EH (cell line): ENCODE measurements at places on chromosomes 11 and 22.

- no peak for DNase-seq
Observed at GRCh38 chr11:45431046-45432018, 145.2 kb upstream of the SYT13 start.

GRCh38 chr11:89421718-89422117 lies 69.5 kb downstream of the NOX4 start:
- DNase-seq, result no peak

- DNase-seq, result no peak
Observed at GRCh38 chr11:41950470-41951143, 491.2 kb upstream of the LRRC4C start.

- no peak for DNase-seq
Observed at GRCh38 chr11:44550123-44550522, 15.3 kb upstream of the CD82 start.

- no peak for DNase-seq
Observed at GRCh38 chr22:41779929-41780505, 20.5 kb upstream of the CCDC134 start.

GRCh38 chr11:16126362-16126761 lies 230.0 kb downstream of the SOX6 start:
- DNase-seq, result no peak

- no peak for DNase-seq
Observed at GRCh38 chr11:119134389-119134978, 13.1 kb downstream of the HINFP start.

DNA sequence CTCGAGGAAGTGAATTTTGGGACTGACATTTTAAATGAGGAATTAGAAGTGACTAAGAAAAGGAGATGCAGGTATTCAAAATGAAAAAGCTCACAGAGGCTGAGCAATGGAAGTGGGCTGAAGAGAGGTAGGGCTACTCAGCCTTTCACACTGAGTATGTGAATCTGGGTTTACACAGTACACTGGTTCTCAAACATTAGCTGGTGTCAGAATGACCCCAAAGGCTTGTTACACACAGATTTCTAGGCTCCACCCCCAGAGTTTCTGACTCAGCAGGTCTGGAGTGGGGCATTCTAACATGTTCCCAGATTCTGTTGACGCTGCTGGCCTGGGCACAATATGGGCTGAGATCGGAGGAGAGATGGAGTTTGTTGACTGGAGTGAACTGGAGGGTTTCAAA lies 32.8 kb downstream of the CADM1 start:
- peak; percentile 4 for DNase-seq

GRCh38 chr22:19612866-19613572 lies 88.8 kb upstream of the CLDN5 start:
- no peak for DNase-seq

DNA sequence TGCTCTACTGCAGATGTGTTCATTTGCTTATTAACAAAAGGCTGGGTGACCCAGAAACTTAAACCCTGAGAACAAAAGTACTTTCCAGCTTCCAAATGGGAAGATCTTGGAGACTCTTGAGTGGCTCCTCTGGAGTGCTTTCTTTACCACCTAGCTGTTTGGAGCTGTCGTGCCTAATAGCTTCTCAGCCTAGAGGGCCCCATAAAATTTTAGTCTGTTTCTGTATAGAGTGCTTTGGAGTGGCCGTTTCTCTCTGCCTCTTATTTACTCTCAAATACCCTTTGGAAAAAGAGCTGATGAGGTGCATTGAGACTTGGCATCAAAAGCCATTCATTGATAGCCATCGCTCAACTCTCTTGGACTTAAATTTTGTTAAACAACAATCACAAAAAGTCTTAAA lies 50.7 kb downstream of the ZNRF3 start:
- DNase-seq, result no peak

DNA sequence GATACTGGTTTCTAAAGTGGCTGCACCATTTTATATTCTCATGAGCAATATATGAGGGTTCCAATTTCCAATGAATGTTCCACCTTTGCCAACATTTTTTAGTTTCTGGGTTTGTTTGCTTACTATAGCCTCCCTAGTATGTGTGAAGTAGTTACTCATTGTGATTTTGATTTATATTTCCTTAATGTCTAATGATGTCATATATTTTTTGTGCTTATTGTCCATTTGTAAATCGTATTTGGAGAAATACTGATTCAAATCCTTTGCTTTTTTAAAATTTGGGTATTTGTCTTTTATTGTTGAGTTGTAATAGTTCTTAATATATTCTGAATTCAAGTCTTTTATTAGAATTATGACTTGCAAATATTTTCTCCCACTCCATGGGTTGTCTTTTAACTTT lies 161.0 kb upstream of the C11orf58 start:
- no peak for DNase-seq

DNA sequence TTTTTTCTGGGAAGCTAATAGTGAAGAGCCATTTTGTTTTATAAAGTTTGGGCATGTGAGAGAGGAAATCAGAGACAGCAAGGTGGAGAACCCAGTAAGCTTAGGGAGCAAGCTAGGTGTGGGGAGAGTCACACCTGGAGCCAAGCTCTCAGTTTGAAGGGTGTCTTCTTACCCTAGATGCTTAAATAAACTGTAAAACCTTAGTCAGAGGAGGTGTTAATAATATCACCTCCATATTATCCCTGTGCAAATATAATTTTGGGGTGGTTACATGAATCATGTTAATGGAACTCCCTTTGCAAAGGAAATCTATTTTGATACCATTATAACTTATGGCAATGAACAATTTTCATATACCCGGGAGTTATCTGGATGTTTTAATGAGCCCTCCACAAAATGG lies 246.2 kb upstream of the PLET1 start:
- DNase-seq, result no peak

DNA sequence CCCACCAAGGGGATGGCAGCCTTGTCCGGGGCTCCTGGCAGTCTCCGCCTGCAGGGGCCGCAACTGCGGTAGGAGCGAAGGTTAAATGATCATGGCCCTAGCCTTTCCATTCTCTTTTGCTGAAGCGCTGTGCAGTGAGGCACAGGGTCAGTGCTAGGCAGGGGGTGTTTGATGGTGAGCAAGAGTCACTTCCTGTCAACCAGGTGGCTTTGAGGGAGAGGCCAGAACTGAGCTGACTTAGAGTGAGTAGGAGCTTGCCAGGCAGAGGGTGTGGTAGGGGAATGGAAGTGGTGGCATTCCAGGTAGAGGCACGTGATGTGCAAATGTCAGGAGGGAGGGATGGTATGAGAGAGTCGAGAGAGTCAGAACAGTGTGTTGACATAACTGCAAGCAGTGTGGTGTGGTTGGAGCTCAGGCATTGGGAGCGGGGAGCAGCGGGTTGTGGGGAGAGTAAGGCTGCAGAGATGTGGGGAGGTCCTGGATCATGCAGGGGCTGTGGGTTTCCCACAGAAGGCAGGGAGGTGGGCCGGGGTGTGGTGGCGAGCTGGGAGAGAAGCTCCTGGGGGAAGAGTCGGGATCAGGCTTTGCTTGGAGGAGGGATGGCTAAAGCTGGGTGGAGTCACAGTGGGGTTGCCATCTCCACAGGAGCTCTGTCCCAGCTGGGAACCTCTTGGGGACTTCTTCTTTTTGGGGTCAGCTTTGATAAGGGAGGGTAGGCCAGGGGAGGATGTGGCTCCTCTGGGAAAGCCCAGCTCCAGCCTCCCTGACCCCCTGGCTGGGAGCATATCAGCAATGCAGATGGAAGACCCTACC lies 33.3 kb downstream of the AMPD3 start:
- DNase-seq, result no peak

DNA sequence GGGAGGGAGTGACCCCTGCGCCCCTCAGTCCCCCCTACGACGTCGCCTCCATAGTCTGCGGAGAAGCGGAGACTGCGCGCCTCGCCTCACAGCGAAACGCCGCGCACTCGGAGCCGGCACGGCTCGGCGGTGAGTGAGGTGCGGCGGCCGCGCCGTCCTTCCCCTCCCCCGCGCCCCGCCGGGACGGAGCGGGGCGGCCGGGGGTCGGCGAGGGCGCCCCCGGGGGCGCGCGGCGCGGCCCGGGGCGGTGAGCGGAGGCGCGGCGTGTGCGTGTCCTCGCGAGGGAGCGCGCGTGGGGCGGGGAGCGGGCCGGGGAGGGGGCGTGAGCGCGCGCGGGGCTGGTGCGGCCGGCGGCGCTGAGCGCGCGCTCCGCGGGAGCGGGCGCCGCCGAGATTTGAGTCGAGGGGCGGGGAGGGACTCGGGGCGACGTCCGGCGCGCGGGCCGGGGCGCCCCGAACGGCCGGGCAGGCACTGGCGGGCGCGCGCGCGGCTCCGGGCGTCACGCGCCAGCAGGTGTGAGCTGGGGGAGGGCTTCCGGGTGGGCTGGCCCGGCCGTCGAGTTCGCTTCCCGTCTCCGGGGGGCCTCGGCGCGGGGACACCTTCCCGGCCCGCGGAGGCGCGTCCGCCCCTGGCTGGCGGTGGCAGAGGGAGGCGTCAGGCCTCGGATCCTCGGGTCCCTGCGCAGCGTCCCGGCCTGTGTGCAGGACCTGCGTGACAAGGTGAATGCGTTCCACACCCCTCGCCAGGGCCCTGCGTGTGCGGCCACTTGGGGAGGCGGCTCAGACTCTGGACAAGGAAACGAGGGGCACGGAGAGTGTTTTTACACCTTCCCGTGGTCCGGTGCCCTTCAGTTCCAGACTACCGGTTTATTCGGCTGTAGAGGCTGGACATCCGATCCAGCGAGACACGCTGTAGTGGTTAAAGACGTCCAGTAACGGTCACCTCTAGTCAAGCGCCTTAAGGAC lies 50.4 kb downstream of the FAM83F start:
- peak; percentile 37 for DNase-seq

DNA sequence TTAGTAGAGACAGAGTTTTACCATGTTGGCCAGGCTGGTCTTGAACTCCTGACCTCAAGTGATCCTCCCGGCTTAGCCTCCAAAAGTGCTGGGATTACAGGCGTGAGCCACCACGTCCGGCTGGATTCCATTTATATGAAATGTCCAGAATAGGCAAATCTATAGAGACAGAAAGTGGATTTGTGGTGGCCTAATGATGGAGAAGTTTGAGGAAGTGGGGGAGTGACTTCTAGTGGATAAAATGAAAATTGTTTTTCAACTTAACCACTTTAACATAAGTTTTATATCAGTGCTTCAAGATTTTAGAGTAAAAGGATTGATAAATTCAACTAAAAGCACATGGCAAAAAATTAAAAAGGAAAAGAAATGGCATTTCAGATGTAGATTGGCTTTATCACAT lies 66.2 kb downstream of the HIPK3 start:
- no peak for DNase-seq
